ENCODE measurements at places on chromosomes 5 and 9. TPM values are rescaled to one million over a fixed set of nuclear protein-coding genes. Genes with fewer than 3 reads are reported as not detected.

Gene ANKH
- total RNA-seq = 97.2 TPM

- no peak for DNase-seq
Observed at GRCh38 chr9:35533398-35533797, 43.5 kb downstream of the RUSC2 start.

DNA sequence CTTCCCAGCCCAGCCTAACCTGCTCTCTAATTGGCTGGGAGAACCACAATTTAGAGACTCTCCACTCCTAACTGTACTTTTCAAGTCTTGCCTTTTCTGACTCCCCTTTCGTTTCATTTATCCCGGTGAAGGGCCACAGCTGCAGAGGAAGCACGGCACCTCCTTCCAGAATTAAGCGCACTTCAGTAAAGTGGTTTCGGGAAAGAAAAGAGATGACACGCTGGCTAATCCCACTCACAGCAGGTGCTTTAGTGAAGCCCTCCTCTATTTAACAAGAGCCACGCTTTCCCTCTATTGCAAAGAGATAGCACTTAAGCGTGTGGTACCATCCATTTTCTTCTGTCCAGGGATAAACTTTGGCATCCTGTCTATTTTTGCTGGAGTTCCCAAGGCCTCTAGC is 4.8 kb downstream of the DNAH5 start:
- DNase-seq = no peak

Gene TMOD1
- total RNA-seq = 1.3 TPM

Gene APBA1
- 12.3 TPM for total RNA-seq

GRCh38 chr5:39447968-39448367 is 23.2 kb upstream of the DAB2 start:
- DNase-seq = no peak

Gene FBXL7
- 32.6 TPM for total RNA-seq

Gene GABRA6
- total RNA-seq = not detected

Gene FAM151B
- total RNA-seq = 5.7 TPM

DNA sequence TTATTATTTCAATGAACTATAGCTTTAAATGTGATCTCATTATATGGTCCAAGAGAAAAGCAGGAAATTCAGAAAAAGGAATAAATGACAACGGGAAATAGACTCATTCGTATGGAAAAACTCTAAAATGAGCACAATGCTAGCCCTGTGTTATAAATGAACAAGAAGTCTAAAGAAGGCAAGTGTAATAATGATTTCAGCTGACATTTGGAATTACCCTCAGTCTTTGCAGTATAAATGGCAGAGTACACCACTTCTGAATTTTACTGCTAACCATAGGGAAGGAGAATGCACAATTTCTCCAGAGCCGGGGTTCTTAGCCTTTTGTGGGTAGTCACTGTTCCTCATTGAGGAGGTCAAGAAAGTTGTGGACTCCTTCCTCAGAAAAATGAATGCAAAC is 93.1 kb downstream of the ANKRD55 start:
- DNase-seq = no peak

DNA sequence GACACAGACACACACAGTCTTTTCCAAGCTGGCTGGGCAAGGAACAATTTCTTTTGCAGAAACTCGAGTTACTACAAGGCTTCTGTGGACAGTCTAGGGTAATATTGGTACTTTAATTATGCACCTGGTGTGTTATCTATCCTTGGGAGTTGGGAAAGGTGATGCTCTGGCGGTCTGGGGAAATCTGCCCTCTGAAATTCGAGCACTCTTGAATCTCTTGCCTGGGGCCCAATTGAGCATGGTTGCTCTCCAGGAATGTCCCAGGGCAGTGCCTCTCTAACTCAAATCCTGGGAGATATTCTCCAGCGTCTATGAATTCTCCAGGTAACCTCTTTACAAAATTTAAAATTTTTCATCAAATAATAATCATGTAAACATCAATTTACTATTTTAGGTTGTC is 69.3 kb downstream of the KCNIP1 start:
- DNase-seq = no peak

GRCh38 chr5:173278172-173278571 is 43.2 kb upstream of the NKX2-5 start:
- DNase-seq = no peak

Measured in chondrocyte (in vitro differentiated cells).